Activated T-helper 1 cell treated with anti-CD3 and anti-CD28 coated beads, Interleukin-12 subunit alpha, Interleukin-12 subunit beta, Interleukin-2, Interleukin-4 antibody, amounts not matched to agents 30 ng/mL and 10 ng/mL and 1 ng/mL, durations not matched to agents 14 hours and 24 hours and 36 hours (primary cell): ENCODE measurements at places on chromosomes 3 and 15.
A peak's percentile ranks its signal among the peaks of the same experiment; 100 is the strongest.

- no peak for DNase-seq
These were observed at the start of gene TF for GRCh38 chr3:133745981-133746711. Gene TF, plus strand, starts transcription at chr3:133746393. Its CDS starts 48 bp downstream, at chr3:133746441.

- no peak for DNase-seq
These were observed 35.4 kb downstream of the TPM1 start for GRCh38 chr15:63077952-63078351.

- no peak for DNase-seq
These were observed 2.4 kb downstream of the ANPEP start for GRCh38 chr15:89812011-89812846.

DNA sequence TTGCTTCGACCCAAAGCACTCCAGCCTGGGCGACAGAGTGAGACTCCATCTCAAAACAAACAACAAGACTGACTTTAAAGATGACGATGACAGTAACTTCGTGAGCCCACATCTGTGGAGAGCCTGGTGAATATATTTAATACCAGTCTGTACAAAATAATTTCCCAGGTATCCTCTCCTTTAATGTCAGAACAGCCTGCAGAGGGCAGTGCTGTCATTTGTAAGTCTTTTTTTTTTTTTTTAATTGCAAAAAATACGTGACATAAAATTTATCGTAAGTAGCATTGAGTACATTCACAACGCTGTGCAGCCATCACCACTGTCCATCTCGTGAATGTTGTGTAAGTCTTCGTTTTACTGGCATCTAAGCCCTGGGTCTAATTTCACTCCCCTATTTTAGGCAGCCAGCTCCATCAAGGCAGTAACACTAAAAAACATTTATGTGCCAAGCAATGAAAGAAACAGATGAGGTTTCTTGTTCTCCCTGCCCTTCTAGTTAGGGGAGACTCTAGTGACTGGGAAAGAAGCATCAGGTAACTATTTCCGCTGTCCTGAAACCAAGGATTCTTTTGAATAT is 1.4 kb downstream of the HTD2 start:
- peak; percentile 26 for DNase-seq

GRCh38 chr15:68818769-68819494 is 1.8 kb downstream of the ANP32A start:
- DNase-seq = no peak

- no peak for DNase-seq
These were observed 533 bp upstream of the SMAD3 start for GRCh38 chr15:67064607-67065530.

GRCh38 chr15:80590761-80591355 is 104.3 kb upstream of the ABHD17C start:
- no peak for DNase-seq

GRCh38 chr15:78408355-78408640 is 29.7 kb upstream of the IREB2 start:
- no peak for DNase-seq

DNA sequence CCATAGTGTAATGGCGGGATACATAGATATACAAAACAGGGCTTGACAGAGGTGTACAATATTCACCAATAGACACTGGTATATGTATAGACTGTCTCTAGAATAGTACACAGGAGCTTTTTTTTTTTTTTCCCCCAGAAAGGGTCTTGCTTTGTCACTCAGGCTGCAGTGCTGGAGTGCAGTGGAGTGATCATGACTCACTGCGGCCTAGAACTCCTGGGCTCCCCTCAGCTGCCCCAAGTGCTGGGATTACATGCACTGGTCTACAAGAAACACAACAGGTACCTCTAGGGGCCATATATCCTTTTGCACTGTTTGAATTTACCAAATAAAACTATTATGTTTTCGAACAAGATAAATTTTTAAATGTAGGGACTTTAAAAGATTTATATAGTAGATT is 12.3 kb downstream of the RHOA start:
- no peak for DNase-seq

- no peak for DNase-seq
These were observed 19.0 kb upstream of the CCR2 start for GRCh38 chr3:46334741-46335478.

- peak; percentile 18 for DNase-seq
These were observed 602 bp upstream of the BAHD1 start for GRCh38 chr15:40439960-40440742.

DNA sequence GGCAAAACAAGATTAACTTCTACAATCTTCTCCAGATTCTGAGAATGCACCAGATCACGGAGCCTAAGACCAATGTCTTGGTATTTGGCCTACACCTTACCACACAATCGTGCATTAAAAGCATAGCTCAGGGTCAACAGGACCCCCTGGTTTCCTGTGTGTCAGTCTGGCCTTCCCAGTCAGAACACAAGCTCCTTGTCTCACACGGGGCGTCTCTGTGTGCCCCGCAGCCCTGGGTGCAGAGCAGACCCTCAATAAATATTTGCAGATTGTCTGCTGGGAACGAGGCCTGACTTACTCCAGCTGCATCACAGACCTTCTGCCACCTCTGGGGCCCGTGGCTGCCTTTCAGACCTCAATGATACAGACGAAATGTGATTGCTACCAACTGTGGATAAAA is 82.5 kb upstream of the CTNNB1 start:
- DNase-seq = no peak

DNA sequence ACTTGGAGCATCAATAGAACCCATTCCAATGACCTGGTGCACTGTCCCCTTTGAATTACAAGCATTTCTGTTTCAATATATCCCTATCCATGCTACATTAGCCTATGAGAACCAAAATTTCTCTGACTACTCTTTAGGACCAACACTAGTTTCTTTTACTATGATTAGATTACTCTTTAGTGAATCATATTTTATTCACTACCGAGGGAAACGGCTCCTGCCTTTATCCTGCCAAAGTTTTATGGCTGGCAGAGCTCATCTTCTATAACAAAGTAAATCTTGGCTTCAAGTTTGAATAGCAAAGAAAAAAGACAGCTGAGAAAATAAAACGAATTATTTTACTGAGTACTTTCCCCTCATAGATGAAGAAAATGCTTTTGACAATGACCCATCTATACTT is 120.9 kb downstream of the SLC9A9 start:
- DNase-seq = no peak

DNA sequence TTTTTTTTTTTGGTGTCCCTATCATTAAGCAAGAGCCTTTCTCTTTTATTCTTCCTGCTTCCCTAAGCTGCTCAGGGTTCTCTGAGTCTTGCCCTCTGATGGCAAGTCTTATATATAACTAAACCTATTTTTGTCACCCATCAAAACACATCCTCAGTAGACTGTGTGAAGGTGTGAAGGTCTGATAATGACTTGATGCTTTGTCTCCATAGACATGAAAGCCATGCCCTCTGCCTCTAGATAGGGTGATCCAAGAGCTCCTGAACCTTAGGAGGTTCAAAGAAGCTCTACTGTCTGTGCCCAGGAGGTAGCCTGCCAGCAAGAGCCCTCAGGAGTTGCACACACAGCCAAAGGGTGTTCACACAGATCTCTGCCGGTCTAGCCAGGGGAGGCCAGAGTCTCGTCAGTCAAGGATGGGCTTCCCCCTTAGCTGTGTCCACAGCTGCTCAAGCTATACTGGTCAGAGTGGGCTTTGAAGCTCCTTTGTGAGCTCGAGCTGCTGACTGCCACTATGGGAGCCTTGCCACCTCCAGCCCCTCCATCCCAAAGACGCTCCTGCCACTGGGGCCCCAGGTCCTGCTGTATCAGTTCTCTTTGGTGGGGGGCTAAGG is 13.1 kb upstream of the SNX22 start:
- DNase-seq = no peak

- no peak for DNase-seq
These were observed 99.9 kb upstream of the IGSF10 start for GRCh38 chr3:151560738-151561137.

- no peak for DNase-seq
These were observed 208.4 kb upstream of the ADAMTS9 start for GRCh38 chr3:64895991-64896895.

- DNase-seq = no peak
These were observed 8.8 kb upstream of the MAGI1 start for GRCh38 chr3:66047311-66048050.

DNA sequence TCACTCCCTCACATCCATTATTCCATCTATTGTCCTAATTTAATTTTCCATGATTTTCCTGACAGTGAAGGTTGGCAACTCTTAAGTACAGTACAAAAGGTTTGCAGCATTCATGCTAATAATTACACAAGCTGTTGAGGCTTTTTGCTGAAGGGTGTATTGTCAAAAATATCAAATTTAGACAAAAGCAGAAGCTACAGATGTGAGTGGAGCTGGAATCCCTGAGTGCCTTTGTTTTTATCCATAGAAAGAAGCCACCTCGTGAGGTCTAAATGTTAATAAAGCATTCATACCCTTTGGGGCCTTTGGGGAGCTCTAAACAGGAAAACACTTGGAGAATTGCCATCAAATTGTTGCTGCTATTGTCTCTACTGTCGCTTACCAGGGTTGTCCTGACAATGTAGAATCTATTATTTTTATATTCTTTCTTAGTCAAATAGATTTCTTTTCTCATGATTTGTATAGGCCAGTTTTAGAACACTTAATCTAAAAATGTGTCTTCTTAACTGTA is 185.8 kb upstream of the ROBO1 start:
- no peak for DNase-seq

DNA sequence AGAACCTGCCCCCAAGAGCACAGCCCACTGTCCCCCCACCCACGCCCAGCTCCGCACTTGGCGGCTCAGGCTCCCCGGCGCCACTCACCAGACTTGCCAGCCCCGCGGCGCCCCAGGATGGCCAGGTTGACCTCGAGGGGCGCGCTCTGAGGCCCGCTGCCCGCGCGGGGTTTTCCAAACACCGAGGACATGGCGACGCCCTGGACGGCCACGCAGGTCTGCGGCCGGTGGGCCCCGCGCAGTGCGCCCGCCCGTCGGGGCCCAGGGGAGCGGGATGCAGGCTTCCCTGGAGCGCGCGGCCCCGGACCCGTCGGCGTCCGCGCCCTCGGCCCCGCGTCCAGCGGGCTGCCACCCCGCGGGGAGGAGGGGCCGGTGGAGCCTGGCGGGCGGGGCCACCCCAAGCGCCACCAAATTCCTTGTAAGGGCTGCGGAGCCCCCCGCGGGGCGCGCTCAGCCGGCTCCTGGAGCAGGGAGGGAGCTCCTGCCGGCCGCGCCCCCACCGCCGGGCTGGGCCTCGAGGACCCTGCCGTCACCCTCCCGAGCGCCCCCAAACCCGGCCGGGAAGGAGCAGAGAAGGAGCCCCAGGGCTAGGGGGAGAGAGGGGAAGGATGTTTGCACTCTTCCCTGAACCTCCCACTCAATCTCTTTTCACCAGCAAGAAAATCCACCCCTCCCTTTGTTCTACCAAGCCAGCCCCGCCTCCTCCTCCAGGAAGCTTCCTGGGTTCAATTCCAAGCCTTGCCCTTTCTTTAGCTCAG is at the start of gene RASL12:
Gene RASL12 (minus strand): TSS at position 347 of the 758 bp plus-strand sequence. CDS start 156 bp downstream, at position 191.
- DNase-seq = no peak

GRCh38 chr15:40307421-40308211 is at the start of gene PLCB2:
Gene PLCB2, minus strand, starts transcription at chr15:40307935. Its CDS starts 263 bp downstream, at chr15:40307672.
- DNase-seq = peak; percentile 62

DNA sequence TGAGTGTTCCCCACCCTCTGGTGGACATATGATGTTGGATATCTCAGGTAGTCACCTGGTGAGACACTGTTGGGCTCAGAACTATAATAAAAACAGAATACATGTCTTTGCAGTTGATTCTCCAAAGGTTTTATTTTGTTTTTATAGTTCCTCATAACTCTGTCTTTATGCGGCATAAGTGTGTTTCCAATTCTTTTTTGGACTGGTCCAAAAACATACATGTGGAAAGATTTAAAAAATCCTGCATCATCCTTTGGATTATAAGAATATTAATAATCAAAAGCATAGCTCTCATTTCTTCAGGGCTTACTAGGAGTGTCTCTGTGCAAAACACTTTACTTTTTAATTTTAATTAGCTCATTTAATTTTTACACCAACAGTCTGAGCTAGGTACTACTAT is 71.0 kb upstream of the ANKRD34C start:
- no peak for DNase-seq

- no peak for DNase-seq
These were observed 250.0 kb upstream of the PROK2 start for GRCh38 chr3:72034986-72035385.

GRCh38 chr3:37500518-37500917 is 326.1 kb upstream of the LRRFIP2 start:
- no peak for DNase-seq

- DNase-seq = no peak
These were observed 41.1 kb upstream of the NEDD4 start for GRCh38 chr15:56034514-56034913.

DNA sequence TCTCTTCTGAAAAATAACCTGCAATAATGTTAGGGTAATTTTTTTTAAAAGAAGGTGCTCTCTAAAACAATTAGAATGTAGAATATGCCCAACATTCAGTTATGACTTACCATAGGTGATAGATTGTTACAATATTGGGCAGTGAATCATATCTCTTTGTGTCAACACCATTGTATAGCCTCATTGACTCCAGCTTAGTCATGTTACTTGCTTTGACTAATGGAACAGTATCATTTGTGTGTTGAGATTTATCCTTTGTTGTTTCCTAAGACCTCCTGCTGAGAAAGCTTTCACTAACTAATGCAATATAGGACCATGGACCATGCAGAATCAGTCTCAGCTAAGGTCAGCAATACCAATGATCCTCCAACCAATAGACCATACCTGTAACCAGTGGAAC is 1106.4 kb downstream of the SI start:
- DNase-seq = no peak

DNA sequence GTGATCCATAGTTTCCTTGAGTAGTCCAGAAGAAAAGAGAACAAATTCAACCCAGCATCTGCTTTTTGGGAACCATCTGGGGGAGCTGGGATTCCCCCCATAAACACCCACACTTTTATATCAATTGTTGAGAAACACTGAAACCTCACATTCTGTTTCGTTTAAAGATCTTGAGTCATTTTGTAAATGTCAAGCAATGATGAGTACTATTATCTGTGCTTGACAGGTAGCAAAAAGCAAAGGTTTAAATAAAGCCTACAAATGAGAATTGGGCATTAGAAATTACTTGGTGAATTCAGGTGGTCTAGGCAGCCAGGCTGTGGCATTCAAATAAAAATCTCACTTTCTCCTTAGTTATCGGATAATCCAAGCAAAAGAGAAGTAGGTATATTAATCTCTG is 75.7 kb downstream of the TMEM266 start:
- no peak for DNase-seq

DNA sequence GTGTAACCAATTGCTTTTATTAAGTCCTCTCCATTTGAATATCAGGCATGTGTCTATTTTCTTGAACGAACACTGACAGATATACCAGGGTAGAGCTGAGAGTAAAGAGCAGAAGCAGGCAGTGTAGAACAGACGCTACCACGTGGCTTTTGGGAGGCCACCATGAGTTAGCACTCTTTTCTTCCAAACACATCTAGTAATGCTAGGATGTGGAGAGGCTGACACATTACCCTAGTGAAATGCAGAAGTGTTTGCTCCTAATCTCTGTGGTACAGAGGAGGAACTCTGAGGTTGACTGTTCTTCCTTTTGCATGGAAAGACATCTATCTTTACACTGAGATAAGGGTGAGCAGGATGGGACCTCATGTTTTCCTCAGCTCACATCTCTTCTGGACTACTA is 216.3 kb downstream of the SATB1 start:
- DNase-seq = no peak

GRCh38 chr3:141544697-141545096 is 57.9 kb downstream of the RASA2 start:
- peak; percentile 6 for DNase-seq
